ENCODE measurements at places on chromosomes 12 and 14. TPM values are rescaled to one million over a fixed set of nuclear protein-coding genes. Genes with fewer than 3 reads are reported as not detected.
A peak's percentile ranks its signal among the peaks of the same experiment; 100 is the strongest.

DNA sequence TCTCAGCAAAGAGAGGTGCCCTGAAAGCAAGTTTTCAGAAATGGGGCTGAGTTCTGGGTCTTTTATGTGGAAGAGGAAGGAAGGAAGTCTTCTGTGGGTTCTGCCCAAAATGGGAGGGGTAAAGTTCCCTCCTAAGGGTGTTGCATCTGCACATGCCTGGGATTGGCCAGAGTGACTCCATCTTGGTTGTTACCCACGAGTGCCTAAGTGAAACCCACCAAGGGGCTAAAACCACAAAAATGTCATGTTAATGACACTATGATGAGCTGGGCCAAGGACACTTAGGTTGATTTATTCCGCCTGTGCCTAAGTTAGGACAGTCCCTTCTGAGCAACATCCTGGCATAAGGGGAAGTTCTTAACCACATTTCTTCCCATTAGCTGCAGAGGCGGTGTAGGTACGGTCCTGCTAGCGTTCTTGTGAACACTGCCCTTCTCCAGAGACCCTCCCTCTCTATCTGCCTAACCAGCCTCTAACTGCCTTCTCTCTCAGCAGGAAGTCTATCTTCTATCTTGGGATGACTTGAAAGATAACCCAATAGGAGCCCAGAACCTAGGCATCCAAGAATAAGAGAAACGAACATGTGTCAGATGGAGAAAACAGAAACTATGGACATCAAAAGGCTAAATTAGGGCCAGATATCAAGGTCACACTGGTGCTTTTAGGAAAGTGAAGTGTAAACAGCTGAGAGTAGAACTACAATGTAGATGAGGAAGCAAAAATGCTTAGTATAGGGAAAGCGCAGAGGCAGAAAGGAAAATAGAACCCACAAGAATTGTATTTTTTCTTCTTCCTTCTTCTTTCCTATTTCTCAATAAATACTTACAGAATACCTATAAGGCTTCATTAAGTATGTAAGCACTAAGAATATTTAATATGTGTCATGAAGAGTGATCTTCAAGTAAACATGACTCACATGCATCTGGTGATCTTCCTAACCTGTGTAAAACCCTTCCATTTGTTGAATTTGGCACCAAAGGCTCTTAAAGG is 104.2 kb upstream of the AMN1 start:
- no peak for DNase-seq

GRCh38 chr14:33899723-33900341 is 51.0 kb downstream of the EGLN3 start:
- no peak for DNase-seq

- peak; percentile 40 for DNase-seq
Observed at GRCh38 chr14:86787717-86788116, 1205.3 kb downstream of the GALC start.

DNA sequence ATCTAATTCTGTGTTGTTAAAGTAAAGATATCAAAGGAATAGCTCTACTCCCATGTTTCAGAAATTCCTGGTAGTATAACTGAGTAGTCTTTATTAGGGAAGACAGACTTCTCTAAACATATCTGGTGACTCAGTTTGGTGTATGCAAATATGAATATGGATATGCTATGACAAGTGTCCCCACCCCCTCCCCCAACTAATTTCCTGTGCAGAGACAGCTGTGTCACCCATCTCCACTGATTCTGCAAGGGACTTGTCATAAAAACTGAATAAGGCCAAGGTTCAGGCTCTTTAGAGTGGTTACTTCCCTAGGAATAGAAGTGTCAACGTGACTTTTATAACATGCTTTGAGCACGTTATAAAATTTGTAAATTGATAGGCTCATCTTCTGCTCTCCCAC is 429.1 kb downstream of the DAD1 start:
- DNase-seq, result no peak

Gene RPS6KA5
- total RNA-seq, result 3.8 TPM

DNA sequence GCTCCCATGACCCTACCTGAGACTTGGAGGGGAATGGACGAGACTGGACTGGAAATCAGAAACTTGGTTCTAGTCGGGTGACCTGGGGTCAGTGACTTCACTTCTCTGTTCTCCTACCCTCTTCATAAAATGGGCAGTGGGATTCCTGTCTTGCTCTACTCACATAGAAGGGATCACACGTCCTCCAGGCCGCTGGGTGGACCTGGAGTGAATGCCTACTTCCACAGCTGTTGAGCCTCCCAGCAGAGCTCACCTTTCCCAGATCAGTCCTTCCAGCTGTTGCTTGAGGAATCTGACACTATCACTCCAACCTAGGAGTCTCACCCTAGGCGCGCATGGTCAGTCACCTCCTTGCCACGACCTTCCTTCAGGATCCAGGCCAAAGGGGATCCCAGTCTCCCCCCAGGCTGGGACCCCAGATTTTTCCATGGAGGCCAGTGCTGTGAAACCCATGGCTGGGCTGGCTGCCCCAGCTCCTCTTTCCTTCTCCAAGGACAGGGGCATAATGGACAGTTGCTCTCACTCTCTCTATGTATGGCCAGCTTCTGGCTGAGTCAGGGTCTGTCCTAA is 637 bp downstream of the ACVRL1 start:
- no peak for DNase-seq

- DNase-seq, result no peak
Observed at GRCh38 chr12:31300341-31300740, 25.6 kb downstream of the SINHCAF start.

DNA sequence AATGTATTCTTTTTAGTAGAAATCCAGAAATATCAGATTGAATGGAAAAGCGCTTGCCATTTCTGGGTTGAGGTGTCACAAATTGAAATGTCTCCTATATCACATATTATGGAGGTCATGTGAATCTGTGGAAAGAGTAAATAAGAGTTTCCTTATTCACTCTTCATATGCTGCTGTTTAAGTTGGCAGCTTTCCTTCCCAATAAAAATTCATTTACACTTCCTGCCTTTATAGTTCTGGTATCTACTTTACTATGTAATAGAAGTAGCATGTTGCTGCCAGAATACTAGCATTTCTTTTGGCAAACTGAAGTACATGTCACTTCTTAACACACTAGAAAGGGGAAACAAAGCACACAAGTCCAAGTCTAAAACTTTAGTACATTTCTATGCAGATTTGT is 60.8 kb downstream of the SDR9C7 start:
- DNase-seq, result no peak

- no peak for DNase-seq
Observed at GRCh38 chr14:68088451-68088854, 268.9 kb downstream of the RAD51B start.

- DNase-seq, result no peak
Observed at GRCh38 chr14:47483449-47483848, 192.0 kb downstream of the MDGA2 start.

DNA sequence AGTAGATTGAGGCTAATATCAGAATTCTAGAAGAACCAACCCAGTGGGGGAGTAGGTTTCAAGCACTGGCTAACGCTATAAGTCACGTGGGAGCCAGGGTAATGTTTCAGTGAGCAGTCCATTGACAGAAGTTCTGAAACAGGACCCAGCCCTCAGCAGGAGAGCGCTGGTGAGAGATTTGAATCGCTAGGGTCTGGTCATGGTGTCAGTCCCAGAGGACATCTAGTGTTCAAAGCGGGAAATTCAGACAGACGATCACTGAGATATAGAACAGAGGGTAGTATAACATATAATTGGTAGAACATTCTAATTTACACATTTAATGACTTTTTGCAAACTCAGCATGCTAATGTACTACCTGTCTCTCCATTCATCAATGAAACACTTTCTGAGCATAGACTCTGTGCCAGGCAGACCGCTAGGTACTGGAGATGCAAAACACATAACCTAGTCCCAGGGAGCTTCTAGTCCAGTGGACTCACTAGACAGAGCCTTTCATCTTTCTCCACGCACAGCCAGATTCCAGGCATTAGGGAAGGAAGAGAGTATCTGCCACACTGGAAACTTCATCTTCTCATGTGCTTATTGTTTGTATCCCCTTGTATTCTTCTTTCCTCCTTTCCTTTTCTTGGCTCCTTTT is 35.4 kb upstream of the RNASE3 start:
- no peak for DNase-seq
